Thoracic aorta (tissue), 2 donors: ENCODE measurements at places on chromosomes 1 and 21.

GRCh38 chr1:30764396-30764795 is 6.8 kb upstream of the LAPTM5 start:
- DNase-seq: no peak

DNA sequence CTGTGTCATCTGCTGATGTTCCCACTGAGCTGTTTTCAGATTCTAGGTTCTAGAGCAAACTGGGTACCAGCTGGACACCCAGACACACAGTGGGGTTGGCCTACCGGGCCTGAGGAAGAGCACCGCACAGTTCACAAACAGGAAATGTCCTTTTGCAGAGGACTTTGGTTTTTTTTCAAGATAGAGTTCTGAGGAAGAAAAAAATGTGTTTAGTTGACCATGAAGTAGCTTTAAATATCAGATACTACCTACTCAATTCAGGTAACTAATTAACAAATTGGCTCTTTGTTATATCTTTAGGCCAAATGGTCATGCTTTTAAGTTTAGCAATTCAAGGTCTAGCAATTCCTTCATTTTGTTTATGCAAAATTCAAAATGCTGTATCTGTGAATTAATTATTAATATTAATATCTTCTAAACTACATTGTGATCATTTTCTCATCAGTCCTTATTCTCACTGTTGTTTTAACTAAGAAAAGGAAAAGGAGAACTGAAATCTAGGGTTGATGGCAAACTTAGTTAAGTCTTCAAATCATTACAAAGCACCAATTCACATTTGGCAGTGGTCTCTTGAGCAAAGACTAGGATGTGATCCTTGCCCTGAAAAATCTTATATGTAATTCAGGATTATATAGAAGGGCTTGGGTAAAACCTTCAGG is 17.2 kb upstream of the NCF2 start:
- DNase-seq: no peak

- no peak for DNase-seq
These were observed 4.4 kb upstream of the DVL1 start for GRCh38 chr1:1353389-1354151.

- no peak for DNase-seq
These were observed 52.0 kb upstream of the STUM start for GRCh38 chr1:226496453-226497015.

DNA sequence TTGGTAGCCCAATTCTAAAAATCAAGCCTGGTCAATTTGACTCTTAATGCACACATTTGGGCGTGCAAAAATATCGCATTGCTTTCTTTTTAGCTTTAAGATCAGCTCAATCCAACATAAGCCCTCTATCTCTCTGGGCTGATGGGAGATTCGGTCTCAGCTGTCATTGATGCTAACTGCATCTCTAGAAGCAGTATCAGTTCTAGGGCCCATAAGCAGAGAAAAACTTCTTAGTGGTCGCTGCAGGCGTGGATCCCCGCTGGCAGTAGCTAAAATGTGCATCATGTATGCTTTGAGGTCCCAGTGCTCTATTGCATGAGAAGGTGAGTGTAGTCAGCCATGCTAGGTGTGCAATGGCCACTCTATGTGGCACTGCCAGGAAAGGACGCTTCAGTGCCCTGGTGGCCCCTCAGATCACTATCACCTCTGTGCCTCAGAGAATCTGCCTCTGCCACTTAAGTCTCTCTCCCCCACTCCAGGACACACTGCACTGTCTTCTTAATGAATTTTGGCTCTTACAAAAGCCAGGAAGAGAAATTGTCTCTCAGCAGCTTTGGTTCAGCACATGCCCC is 79.7 kb upstream of the GADD45A start:
- no peak for DNase-seq

DNA sequence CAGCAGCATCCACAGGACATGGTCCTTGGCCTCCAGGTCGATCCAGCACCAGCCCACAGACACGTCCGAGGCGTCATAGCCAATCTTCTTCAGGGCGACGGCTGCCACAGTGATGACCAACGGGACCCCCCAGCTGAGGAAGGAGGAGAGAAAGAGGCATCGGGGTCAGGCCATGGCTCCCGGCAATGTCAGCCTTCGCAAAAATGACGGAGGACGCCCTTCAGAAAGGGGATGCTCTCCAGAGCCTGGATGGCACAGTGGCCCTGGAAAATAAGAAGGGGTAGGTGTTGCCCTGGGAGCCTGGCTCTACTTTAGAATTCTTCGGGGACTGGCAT is 17.6 kb downstream of the GPR157 start:
- DNase-seq: no peak
